ENCODE measurements at places on chromosomes 7 and 10. TPM values are rescaled to one million over a fixed set of nuclear protein-coding genes. Genes with fewer than 3 reads are reported as not detected.
A peak's percentile ranks its signal among the peaks of the same experiment; 100 is the strongest.

GRCh38 chr10:118271671-118272070, 70.5 kb downstream of the FAM204A start:
- peak; percentile 4 for DNase-seq

GRCh38 chr7:44408596-44408995, 81.9 kb downstream of the NUDCD3 start:
- DNase-seq: no peak

- DNase-seq: no peak
Observed at GRCh38 chr7:29076631-29077030, 69.7 kb downstream of the CPVL start.

DNA sequence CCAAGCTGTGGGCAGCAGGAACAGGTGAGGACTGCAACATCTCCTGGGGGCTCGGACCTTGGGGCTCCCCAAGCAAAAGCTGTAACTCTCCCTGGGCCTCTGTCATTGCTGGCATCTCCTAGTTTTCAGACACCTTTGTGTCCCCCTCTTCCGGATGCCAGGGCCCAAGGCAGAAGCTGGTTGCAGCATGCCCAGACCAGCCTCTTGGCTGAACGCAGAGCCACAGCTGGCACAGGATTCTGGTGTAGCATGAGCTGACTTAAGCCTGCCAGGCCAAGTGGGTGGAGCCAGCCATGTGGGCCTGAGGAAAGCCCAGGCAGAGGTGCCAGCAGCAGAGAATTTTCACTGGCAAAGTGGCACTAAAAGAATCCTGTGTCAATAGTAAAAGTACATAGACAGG, 43.5 kb downstream of the ZWINT start:
- no peak for DNase-seq

- DNase-seq: no peak
Observed at GRCh38 chr7:5218564-5219360, 28.7 kb downstream of the WIPI2 start.

GRCh38 chr7:18019555-18019954, 8.1 kb downstream of the PRPS1L1 start:
- peak; percentile 72 for DNase-seq

GRCh38 chr10:26969145-26969926, 108.6 kb upstream of the ABI1 start:
- no peak for DNase-seq

- no peak for DNase-seq
Observed at GRCh38 chr7:24965831-24966708, 13.9 kb downstream of the OSBPL3 start.

DNA sequence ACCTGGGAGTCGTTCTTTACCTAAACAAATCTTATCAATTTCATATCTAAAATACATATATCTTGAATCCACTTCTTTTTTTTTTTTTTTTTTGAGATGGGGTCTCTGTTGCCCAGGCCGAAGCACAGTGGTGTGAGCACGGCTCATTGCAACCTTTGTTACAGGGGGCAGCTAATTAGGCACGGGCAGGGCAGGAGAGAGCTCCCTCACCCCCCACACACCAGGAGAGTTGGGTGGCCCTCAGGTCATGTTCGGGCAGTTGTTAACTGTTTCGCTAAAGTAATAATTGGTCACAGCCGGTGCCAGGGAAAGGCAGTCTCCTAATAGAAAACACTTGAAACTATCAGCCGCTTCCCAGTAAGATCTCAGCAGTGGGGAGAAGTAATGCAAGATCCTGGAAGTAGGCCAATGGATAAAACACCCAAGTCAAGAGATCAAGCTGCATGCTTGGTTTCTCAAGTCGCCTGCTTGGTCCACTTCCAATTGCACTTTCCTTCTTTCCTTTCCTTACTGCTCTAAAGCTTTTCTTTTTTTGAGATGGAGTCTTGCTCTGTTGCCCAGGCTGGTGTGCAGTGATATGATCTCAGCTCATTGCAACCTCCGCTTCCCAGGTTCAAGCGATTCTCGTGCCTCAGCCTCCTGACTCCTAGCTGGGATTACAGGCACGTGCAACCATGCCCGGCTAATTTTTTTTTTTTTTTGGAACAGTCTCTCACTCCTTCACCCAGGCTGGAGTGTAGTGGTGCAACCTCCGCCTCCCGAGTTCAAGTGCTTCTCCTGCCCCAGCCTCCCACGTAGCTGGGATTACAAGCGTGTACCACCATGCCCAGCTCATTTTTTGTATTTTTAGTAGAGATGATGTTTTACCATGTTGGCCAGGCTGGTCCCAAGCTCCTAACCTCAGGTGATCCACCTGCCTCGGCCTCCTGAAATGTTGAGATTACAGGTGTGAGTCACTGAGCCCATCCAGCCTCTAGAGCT, 21.3 kb upstream of the EFCAB10 start:
- peak; percentile 53 for DNase-seq

- peak; percentile 80 for DNase-seq
Observed at GRCh38 chr10:88386821-88387773, 196.0 kb downstream of the RNLS start.

DNA sequence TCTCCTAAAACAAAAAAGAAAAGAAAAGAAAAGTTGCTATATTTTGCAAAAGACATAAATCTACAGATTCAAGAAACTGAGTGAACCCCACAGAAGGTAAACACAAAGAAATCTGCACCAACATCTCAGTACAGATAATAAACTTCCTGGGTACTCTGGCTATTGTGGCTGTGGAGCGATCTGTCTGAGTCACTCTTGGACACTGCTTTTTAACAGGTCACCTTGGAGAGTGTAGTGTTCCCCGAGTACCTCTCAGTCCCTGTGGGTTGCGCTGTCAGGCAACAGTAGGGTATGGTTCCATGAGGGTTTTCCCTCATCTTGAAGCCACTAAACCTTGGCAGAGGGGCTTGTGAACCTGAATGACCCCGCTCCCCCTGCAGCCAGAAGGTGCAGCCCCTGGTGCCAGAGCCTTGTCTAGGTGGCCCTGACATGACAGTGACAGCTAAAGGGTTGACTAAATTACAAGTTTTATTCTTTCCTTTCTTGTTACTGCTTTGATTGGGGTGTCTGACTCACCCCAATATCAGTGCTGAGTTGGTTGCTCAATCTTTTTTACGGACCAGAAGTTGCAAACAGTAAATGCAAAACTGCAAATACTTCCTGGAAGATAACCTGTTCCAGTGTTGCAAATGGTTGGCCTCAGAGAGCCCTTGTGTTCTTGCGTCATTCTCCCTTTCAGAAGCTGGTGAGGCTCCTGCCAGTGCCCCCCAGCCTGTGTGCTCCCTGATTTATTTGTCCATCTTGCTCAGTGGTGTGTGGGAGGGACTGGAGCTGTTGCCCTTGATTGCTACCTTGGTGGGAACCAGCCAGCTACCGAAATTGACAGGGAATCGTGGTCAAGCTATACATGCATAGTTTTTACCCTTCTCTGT, 30.6 kb downstream of the POR start:
- DNase-seq: peak; percentile 94

DNA sequence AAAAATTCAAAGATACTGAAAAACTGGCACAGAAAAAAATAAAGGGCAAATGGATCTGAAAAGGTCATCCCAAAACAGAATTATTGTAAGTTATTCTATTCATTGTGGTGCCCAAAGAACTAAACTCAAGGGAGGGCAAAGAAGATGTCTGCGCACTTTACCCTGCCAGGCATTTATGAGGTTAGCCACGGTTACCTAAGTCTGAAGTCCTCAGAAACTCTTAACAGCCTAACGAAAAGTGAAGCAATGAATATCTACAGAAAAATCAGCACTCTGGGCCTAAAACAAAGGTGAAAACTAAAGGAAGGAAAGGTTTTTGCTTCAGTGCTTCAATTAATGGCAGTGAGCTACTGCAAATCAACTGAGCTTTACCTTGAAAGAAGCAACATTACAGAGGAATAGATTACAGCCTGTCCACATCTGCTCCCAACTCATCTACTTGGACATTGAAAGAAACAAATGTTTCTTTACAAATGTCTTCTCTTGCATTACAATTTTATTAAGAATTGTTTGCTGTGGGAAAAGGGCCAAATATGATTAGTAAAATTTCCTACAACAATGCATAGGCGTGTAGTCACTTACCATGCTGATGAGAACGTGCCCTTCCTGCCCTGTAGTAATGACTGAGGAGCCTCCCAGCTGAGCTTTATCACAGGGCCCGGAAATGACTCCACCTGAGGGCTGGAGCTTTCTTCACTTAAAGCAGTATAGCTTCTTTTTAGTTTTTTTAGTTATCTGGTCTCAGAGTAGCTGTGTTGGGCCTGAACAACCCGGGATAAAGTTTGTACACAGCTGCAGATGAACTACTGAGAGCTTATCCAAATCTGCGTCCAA, at the start of gene TUBAL3:
TSS of gene TUBAL3 (minus strand) at position 621 of the 834 bp plus-strand sequence. CDS start at position 585, 36 bp downstream.
- no peak for DNase-seq

DNA sequence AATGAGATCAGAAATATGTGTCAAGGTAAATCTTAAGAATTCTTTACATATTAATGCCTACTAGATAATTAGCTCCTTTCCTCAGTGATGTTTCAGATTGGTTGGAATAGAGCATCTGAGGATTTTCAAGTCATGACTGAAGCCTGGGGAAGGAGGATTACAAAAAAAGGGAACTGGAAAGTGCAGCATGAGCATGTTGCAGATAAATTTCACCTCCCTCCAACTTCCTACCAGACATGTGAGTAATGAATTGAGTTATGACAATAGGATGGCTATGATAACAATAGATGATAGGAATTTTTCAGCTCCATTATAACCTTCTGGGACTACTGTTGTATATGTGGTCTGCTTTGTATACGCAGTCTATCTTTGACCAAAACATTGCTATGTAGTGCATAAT, 104.2 kb upstream of the RAB18 start:
- DNase-seq: no peak

DNA sequence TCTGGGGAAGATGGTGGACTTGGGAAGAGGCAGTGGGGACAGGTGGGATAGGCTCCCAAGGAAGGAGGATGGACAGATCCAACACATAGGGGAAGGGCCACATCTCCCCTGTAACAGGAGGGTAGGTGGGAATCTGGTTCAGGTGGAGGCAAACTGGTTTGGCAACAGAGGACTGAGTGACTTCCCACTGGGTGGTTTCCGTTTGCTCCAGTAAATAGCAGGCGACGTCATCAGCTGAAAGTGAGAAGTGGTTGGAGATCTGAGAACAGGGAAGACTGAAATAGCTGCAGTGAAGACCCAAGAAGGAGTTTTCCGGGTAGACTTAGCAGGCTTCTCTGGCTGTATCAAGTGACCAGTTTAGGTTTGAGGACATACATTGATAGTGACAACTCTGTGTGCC, 504.4 kb downstream of the GALNT17 start:
- DNase-seq: no peak

GRCh38 chr7:29412912-29413311, 150.7 kb upstream of the PRR15 start:
- no peak for DNase-seq

Gene CFAP70
- total RNA-seq: 0.43 TPM

Gene GBX1
- total RNA-seq: not detected

Gene SMO
- 2.3 TPM for total RNA-seq

Gene MYL10
- not detected for total RNA-seq

Gene HSPA12A
- total RNA-seq: 35.4 TPM

Gene CYP26C1
- total RNA-seq: not detected

Gene AGAP4
- 3.5 TPM for total RNA-seq

Gene IKZF1
- total RNA-seq: not detected

Gene HEPACAM2
- not detected for total RNA-seq

Gene NUTM2B
- 0.32 TPM for total RNA-seq

Gene TBXAS1
- total RNA-seq: not detected

Gene SFTPA1
- not detected for total RNA-seq

Gene SPDYE2
- total RNA-seq: not detected

Gene PKD2L1
- total RNA-seq: not detected

Gene SLC26A3
- total RNA-seq: not detected

Gene SMC3
- 19.3 TPM for total RNA-seq
